ENCODE measurements at places on chromosomes 3 and 15.
A peak's percentile ranks its signal among the peaks of the same experiment; 100 is the strongest.

- no peak for DNase-seq
Measured at GRCh38 chr3:139909811-139910210, 25.2 kb upstream of the CLSTN2 start.

- DNase-seq = no peak
Measured at GRCh38 chr3:31997500-31997899, 15.9 kb downstream of the ZNF860 start.

GRCh38 chr15:42704492-42704926 is 32.4 kb downstream of the CDAN1 start:
- peak; percentile 75 for DNase-seq

- DNase-seq = peak; percentile 87
Measured at GRCh38 chr3:124209426-124209825, 217.5 kb upstream of the ROPN1 start.

- no peak for DNase-seq
Measured at GRCh38 chr3:177746337-177746933, 549.2 kb upstream of the TBL1XR1 start.

- DNase-seq = no peak
Measured at GRCh38 chr15:91357011-91357410, 257.0 kb downstream of the SV2B start.

- no peak for DNase-seq
Measured at GRCh38 chr3:104943974-104944373, 422.7 kb upstream of the ALCAM start.

GRCh38 chr3:27978440-27978839 is 256.3 kb upstream of the EOMES start:
- DNase-seq = no peak

GRCh38 chr15:29756358-29757267 is 65.7 kb downstream of the TJP1 start:
- DNase-seq = no peak

DNA sequence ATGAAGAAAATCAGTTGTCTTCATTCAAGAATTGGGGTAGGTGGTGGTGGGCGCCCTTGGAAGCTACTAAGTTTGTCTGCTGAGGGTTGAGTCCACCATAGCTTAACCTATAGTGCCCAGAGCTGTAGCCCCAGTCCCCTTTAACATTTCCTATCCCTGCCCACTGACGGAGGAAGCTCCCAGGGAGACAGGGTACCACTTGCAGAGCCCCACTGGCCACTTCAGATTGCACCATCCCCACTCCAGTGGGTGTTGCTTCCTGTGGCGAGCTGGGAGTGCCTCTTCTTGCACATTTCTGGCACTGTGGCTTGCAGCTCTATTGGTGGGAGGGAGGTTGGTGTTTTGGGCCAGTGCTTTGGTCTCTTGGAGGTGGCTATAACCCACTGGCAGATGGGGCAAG is 2.7 kb downstream of the PXYLP1 start:
- DNase-seq = no peak

DNA sequence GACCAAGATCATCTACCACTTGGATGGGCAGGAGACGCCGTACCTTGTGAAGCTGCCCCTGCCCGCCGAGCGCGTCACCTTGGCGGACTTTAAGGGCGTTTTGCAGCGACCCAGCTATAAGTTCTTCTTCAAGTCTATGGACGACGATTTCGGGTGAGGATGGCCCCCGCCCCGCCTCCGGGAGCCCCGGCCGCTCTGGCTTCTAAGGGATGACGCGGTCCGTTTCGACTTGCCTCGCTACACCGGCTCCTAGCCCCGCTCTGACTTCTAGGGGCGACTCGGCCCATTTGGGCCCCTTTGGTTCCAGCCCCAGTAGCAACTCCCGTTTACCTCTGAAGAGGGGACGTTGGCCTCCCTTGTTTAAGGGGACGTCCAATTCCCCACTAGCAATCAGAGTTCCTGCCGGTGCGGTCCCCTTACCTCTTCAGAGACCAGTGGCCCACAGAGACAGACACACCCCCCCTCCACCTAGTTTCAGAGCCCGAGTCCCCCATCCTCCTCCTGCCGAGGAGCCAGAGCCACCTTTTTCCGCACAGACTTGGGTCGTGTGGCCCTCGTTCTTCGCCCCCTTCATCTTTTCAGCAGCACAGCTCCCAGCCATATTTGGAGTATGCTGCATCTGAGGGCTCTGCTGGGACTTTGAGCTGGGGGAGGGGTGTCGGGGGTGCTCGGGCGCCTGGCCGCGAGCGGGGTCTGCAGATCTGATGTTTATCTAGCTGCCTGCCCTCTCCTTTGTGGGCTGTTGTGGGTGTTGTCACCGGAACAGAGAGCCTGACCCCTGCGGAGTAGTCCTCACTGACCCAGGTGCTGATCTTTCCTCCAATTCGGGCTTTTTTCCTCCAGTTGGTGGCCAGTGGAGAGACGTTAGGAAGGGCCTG is 706 bp downstream of the DVL3 start:
- peak; percentile 31 for DNase-seq

DNA sequence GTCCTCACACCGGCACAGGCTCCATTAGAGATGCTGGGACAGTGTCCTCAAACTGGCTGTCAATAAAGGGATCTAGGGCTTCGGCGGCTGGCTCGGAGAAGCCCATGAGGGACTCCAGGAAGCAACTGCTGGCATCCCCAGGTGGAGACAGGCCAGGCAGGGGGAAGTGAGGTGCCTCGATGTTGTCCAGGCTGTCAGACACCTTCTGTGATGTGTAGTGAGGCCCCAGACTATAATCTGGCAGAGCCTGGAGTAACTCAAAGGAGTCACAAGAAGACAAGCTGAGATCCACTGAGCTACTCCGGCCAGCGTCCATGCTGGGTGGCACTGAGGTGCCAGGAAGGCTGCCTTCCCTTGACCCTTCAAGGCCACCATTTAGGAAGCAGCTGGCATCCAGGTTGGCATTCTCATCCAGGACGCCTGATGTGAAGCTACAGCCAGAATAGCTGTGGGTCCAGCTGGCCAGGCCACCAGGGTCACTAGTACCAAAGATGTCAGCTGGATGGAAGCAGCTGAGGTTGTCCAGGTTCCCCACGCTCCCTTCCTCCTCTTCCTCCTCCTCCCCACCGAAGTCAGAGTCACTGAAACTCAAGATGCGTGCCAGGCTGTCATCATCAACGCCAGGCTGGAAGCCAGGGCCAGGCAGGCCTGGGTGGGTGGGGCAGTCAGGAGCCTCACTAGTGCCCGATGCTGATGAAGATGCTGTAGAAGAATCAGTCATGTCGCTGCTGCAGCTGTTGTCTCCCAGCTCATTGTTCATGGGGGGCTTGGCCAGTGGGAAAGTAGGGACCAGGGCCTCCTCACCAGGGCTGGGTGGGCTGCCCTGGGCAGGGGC is 10.1 kb downstream of the CSRNP1 start:
- no peak for DNase-seq

- no peak for DNase-seq
Measured at GRCh38 chr15:23912191-23912590, 225.1 kb upstream of the NDN start.

DNA sequence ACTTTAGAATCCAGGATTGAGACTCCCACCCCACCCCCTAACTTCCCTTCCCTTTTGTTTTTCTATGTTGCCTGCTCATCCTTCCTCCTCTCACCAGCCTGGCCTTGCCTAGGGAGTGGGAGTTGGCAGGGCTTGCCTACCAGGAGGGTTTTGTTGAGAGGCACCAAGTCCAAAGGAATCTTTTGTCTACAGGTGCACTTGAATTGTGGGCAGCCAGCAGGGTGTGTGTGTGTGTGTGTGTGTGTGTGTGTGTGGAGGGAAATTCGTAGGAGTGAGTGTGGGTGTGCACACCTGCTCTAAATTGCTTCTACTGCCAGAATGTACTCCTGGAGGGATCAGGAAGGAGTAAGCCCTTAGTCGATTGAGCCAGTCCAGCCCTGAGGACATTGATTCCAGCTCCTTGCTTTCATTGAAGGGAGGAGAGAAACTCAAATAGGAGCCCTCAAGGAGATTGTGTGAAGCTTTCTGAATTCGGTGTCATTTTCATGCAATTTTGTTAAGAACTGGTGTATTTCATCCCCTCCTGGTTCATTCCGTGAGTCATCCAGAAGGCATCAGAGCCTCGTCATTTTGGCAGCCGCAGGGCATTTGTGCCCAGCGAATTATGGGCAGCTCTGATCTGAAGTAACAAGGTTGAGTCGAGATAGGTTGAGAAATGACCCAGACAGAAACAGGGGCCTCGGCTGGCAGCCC is 112.1 kb downstream of the SLCO3A1 start:
- DNase-seq = peak; percentile 66

- DNase-seq = no peak
Measured at GRCh38 chr3:27391796-27392195, 22.6 kb upstream of the NEK10 start.

DNA sequence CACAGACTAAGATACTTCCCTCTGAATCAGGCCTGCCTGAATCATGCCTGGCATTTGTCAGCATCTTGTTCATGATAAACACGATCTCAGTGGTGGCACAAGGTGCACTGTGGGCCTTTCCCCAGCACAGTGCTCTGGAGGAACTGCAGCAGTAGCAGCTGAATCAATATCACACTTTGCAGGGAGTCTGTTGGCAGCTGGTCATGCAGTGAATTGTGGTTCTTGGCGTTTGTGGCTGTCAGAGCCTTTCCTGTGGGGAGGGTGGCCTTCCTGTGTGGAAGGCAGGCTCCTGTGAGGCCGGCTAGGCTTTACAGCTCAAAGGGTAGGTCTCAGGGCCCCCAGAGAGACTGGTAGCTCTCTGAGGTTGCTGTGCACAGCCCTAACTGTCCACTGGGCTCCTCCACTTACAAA is 54.4 kb upstream of the TLE3 start:
- no peak for DNase-seq

- DNase-seq = no peak
Measured at GRCh38 chr3:14913071-14913925, 34.1 kb upstream of the NR2C2 start.

- peak; percentile 75 for DNase-seq
Measured at GRCh38 chr3:160478338-160478737, 28.8 kb upstream of the TRIM59 start.

DNA sequence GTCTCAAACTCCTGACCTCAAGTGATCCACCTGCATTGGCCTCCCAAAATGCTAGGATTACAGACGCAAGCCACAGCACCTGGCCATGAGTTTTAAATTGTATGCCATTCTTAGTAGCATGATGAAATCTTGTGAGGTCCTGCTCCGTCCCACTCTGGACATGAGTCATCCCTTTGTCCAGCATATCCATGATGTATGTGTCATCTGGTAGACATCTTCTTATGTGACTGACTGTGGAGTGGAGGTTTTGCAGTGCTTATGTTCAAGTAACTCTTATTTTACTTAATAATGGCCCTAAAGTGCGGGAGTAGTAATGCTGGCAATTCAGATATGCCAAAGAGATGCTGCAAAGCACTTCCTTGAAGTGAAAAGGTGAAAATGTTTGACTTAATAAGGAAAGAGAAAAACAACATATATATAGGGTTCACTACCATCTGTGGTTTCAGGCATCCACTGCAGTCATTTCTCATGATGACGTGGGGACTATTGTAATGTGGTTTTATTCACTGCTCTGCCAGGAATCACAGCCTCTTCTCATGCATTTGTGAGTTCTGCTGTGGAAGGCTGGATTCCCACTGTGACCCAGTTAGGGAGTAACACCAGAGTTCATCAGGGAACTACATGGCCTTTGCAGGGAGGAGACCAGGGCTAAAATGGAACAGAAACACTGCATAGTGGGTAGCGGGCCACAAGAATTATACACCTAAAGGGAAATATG is 204.6 kb upstream of the STRIT1 start:
- peak; percentile 92 for DNase-seq

DNA sequence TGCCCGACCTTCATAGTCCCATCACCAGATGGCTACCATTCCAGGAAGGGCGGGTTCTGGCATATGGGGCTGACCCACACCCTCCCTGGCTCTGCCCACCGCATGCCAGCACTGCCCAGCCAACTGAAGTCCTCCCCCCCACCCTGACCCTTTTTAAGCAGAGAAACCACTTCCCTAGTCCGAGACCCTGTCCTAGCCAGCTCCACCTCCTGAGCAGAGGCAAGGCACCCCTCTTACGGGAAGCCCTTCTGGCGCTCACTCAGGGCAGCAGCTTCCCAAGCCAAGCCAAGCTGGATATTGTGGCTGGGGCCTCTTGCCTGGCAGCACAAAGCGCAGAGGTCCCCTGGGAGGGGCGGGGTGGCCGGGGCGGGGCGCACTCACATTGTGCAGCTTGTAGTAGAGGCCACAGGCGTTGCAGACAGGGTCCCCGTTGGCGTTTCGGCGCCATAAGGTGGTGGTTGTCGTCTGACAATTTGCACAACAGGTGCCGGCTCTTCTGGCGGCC is 11.5 kb downstream of the GATA2 start:
- no peak for DNase-seq

GRCh38 chr3:46950650-46951241 is 25.8 kb downstream of the CCDC12 start:
- DNase-seq = no peak

DNA sequence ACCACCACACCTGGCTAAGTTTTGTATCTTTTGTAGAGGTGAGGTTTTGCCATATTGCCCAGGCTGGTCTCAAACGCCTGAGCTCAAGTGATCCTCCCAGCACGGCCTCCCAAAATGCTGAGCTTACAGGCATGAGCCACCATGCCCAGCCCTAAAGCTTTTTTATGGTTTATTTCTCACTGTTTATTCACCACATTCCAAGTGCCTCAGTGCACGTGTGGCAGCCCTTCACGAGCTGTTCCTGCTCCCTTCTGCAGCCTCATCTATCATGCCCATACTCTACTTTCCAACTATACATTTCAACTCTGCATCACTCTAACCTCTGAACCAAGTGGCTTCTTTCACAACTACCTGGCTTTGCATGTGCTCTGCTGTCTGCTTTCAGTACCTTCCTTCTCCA is 17.9 kb upstream of the OSBPL11 start:
- peak; percentile 25 for DNase-seq

GRCh38 chr3:106611841-106612240 is 743.0 kb upstream of the CBLB start:
- DNase-seq = peak; percentile 7

DNA sequence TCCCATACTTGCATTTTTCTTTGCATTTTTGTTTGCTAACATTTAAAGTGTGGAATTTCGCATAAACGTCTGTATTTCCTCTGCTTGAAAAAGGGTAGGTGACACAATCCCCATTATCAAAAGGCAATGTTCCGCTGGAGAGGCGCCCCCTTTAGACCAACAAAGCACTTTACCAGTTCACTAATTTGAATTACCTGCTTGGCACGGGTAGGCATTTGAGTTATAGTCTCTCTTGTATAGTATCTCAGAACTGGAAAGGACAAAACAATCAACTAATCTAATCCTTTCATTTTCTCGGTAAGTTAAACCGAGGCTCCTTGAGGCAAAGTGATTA is 775 bp upstream of the CCDC39 start:
- DNase-seq = peak; percentile 36

- DNase-seq = no peak
Measured at GRCh38 chr3:137343283-137343682, 385.5 kb downstream of the IL20RB start.

GRCh38 chr3:105402287-105402801 is 35.6 kb downstream of the ALCAM start:
- peak; percentile 41 for DNase-seq

DNA sequence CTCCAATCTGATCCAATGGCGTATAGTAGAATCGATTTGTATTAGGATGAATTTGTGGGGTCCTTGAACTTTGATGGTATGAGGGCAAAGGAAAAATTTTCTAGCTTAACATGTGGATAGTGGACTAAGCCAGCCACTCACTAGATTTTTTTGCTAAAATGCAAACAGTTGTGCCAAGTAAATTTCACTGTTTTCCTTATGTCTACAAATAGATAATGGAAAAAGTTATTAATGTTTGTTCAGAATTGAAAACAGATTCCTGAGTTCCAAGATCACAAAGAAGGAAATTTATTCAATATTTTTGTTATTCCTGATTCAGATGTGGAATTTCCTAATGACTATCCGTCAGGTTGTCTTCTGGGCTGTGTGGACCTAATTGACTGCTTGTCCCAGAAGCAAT is 35.2 kb upstream of the ZNF609 start:
- DNase-seq = no peak

GRCh38 chr15:50943638-50944037 is 35.2 kb downstream of the AP4E1 start:
- peak; percentile 10 for DNase-seq

Measured in EH (cell line).